Right cardiac atrium (tissue), 5 donors: ENCODE measurements at places on chromosomes 2 and 18. TPM values are rescaled to one million over a fixed set of nuclear protein-coding genes. Genes with fewer than 3 reads are reported as not detected.

GRCh38 chr2:216903470-216903869, 43.6 kb upstream of the TNP1 start:
- no peak for DNase-seq

- DNase-seq: no peak
These were observed 939.0 kb upstream of the CRIM1 start for GRCh38 chr2:35416391-35417140.

DNA sequence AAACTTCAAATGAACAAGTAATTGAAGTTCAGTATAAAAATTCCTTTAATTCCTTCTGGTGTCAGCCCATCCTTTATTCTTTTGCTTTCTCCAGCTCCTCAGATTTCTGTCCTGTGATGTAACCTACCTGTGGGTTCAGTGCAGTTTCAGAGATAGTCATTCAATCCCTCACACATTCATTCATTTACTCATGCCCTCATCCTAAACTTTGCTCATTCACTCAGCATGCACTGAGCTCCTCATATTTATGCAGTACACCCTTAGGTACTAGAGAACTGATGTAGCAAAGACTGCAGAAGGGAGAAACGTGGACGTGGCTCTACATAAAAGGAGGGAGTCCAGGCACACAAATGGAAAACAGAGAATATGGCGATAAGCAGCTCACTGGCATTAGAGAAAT, 45.3 kb upstream of the STAT1 start:
- DNase-seq: no peak

GRCh38 chr2:102282678-102283091, 28.7 kb upstream of the IL1RL1 start:
- no peak for DNase-seq

HOXD13 gene
- total RNA-seq: not detected

- no peak for DNase-seq
These were observed 127.8 kb upstream of the RGPD4 start for GRCh38 chr2:107698861-107699260.

DNA sequence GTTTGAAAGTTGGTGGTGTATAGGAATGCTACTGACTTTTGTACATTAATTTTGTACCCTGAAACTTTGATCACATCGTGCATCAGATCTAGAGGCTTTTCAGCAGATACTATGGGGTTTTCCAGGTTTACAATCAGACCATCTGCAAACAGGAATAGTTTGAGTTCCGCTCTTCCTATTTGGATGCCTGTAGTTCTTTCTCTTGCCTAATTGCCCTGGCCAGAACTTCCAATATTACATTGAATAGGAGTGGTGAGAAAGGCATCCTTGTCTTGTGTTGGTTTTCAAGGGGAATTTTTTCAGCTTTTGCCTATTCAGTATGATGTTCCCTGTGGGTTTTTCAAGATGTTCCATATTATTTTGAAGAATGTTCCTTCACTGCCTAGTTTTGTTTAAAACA, 633.5 kb downstream of the KCNJ3 start:
- no peak for DNase-seq

GRCh38 chr2:9737053-9737875, 106.0 kb upstream of the TAF1B start:
- DNase-seq: no peak
